DMS53 (cell line): ENCODE measurements at places on chromosomes 16 and 17.
A peak's percentile ranks its signal among the peaks of the same experiment; 100 is the strongest.

DNA sequence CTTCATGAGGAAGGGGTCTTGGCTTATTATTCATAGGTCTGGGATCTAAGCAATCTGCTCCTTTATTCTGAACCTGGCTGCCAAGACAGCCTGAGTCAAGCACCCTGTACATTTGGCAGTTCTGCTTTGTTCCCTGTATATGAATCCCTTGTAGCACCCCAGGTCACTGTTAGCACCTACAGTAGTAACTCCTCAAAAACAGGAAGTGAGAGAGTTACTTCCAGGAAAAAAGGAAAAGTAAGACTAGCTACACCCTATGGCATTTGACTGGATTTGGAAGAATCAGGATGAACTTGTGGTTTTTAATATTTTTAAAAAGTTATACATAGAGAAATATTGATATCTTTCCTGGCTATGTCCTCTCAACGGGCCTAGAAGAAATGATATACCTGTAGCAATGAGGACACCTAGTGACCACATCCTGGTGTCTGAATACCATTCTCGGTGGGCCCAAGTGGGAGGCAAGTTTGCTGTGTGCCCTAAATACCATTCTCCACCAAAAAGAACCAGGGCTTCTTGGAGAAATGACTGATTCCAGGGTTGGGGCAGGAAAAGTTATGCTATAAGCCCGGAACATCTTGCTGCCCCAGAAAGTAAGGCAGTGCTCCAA is 9.9 kb downstream of the ANKRD40 start:
- DNase-seq: peak; percentile 58

- no peak for DNase-seq
These were observed 222.5 kb downstream of the PRKCA start for GRCh38 chr17:66524877-66525276.

- DNase-seq: no peak
These were observed 21.1 kb downstream of the SMYD4 start for GRCh38 chr17:1808644-1809043.

- no peak for DNase-seq
These were observed 20.0 kb downstream of the MXRA7 start for GRCh38 chr17:76690596-76691280.

- no peak for DNase-seq
These were observed 200.1 kb upstream of the GSE1 start for GRCh38 chr16:85412911-85413520.

DNA sequence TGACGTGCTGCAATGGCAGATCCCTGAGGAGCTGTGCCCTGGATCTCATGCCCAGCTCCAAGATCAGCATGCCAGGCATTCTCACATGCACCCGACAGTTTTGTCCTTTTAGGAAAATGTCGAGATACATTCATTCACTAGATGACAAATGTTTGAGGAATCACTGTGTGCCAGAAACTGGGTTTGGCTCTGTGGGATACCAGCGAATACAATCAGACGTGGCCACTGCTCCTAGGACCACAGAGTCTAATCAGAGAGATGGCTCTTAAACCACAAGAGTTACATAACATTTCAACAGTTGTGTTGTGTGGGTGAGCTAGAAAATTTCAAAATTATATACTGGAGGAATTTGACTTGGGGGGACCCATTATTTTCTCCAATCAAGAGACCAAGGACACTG is 579.7 kb downstream of the CDH13 start:
- DNase-seq: no peak

DNA sequence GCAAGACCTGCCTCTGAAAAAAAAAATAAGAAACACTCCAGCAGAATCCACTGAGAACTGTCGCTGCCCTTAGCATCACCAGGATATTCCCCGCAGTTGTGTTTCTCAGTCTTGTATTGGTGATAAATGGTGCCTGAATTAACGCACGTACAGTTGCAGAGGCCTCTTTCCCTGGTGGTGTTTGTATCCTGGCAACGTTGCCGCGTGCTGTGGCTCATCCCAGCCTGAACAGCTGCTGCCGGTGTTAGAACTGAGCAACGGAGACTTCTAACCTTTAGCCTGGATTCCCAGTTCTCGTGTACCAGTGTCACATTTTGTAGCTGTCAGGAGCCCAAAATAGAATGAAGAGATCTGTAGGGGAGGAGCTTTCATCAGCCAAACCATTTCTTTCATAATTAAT is 4.8 kb downstream of the MLYCD start:
- no peak for DNase-seq

- no peak for DNase-seq
These were observed 7.1 kb downstream of the MINK1 start for GRCh38 chr17:4839965-4840892.

GRCh38 chr16:84610376-84610775 is 7.5 kb downstream of the COTL1 start:
- no peak for DNase-seq

DNA sequence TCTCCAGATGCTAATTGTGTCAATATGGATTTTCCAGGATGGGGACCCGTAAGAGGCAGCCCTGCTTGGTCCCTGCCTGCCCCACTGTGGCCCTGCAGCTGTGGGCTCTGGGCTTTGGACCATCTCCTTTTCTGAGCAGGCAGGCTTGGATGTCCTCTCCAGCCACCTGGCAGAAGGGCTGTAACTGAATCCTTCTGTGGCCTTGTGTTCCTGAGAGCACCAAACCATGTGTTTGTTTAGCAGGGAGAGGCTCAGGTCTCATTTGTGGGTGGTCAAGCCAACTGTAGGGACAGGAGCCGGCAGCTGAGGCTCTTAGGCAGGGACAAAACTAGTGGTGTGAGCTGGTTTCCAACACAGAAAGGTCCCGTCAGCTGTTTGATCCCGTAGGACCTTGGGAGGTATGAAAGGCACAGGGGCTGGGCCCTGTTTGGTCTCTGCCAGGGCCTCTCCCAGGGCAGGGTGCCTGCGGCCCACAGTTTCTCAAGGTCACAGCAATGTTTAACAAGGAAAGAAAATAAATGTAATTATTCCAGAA is 18.5 kb downstream of the SEC14L5 start:
- DNase-seq: no peak

GRCh38 chr16:59840169-59840568 is 1106.1 kb upstream of the GOT2 start:
- no peak for DNase-seq

GRCh38 chr16:58883131-58883530 is 149.0 kb upstream of the GOT2 start:
- no peak for DNase-seq

GRCh38 chr16:85180827-85181738 is 68.8 kb upstream of the CIBAR2 start:
- DNase-seq: no peak

DNA sequence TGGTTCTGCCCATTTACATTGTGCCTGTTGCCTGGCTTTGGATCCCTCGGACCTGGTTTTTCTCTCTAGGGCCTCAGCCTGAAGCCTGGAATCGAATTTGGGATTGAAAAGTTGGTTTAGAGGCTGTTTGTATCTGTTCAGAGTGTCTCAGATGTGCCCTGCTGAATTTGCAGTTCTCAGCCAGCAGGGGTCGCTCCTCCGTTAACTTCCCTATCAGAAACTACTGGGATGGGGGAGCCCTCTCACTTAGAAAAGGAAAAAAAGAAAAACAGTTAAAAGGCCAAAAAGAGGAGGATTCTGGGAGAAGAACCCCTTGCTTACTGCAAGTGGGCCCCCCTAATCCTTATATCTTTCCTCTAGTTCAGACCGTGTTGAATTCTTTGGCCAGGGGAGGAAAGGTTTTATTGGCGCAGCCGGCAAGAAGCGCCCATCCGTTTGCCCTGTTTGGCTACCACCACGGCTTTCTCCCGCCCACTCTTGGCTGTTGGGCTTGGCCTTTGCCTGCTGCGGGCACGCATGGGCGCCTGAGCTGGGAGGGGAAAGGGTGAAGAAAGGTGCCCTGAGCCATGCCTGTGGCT is 8.7 kb downstream of the FZD2 start:
- peak; percentile 37 for DNase-seq

DNA sequence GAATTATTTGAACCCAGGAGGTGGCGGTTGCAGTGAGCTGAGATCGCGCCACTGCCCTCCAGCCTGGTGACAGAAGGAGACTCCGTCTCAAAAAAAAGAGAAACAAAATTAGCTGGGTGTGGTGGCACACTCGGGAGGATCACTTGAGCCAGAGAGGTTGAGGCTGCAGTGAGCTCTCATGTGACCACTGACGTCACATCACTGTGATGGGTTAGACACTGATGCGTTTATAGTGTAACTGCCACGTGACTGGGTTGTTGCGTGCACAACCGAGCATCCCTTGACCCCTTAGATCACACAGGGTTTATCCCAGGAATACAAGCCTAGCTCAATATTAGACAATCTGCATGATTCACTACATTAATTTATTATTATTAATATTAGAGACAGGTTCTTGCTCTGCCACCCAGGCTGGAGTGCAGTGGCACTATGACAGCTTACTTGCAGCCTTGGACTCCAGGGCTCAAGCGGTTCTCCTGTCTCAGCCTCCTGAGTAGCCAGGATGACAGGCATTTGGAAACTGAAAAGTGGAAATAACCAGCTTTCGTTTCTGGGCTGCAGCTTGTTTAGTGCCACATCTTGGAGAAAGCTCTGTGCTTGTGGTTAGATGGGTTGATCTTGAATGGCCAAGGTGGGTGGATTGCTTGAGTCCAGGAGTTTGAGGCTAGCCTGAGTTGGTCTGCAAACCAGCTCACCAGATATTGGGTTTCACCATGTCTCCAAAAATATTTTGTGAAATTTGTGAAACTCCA is 26.4 kb upstream of the ABR start:
- no peak for DNase-seq

GRCh38 chr17:74185571-74186185 is 17.8 kb upstream of the RPL38 start:
- no peak for DNase-seq

- no peak for DNase-seq
These were observed 47.2 kb upstream of the ELAC2 start for GRCh38 chr17:13065032-13065431.

DNA sequence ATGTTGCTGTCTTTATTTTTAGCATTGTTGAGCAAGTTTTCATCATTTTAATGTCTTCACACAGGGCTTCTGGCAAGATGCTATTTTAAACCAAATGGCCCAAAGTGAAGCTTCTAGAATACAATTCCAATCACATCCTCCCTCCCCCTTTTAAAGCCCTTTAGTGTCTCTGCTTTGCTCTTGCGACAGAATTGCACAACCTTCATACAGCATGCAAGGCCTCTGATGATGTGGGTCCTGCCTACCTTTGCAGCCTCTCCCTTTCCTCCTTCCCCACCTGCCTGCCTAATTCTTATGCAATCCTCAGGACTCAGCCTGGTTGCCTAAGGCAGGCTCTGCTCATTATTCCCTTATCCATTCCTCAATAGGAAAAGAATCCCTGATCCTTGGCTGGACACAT is 381.7 kb downstream of the SLC39A11 start:
- no peak for DNase-seq

GRCh38 chr17:44543905-44544523 is 13.3 kb upstream of the FZD2 start:
- no peak for DNase-seq

GRCh38 chr17:34133350-34133749 is 121.7 kb upstream of the CCL2 start:
- no peak for DNase-seq

DNA sequence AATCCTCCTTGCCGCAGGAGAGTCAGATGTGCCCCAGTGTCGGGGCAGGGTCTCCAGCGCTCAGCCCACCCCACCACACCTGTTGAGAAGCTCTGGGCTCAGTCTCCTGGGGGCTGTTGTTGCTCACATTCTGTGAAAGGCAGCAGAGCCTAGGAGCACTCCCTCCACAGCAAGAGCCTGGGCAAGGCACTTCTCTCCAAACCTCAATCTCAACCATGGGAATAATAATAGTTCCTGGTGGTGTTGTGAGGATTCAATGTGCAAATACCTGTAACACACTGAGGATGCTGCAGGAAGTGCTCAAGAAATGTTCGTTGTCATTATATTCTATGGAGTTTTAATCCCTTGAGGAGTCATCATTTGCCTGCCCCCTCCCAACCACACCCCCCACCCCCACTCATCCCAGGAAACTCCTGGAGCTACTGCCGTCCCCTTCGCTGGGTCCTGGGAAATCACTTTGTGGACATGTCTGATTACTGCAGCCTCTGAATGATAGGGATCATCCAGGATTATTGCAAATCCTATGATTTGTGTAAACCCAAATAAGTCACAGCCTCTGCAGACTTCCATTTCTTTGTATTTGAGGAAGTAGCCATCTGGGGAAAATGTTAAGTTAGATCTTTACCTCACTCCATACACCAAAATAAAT is 61.5 kb downstream of the CCT6B start:
- no peak for DNase-seq

DNA sequence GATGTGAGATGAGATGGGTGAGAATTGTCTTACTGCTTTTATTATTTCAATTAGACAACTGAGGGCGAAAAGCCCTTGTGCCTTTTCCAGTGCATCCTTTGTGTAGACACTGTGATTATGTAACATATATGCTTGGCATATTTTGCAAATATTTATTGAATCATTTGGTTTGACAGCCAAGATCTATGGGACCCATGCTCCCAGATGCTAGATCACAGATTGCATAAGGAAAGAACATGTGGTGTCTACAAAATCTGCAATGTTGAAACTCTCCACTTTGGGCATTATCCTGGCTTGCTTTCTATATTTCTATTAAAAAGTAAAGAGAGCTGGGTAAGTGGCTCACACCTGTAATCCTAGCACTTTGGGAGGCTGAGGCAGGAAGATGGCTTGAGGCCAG is 4.8 kb upstream of the COG1 start:
- no peak for DNase-seq

GRCh38 chr16:89475144-89475543 is 15.2 kb downstream of the ANKRD11 start:
- no peak for DNase-seq

- no peak for DNase-seq
These were observed 69.5 kb upstream of the NOL11 start for GRCh38 chr17:67648032-67648905.

DNA sequence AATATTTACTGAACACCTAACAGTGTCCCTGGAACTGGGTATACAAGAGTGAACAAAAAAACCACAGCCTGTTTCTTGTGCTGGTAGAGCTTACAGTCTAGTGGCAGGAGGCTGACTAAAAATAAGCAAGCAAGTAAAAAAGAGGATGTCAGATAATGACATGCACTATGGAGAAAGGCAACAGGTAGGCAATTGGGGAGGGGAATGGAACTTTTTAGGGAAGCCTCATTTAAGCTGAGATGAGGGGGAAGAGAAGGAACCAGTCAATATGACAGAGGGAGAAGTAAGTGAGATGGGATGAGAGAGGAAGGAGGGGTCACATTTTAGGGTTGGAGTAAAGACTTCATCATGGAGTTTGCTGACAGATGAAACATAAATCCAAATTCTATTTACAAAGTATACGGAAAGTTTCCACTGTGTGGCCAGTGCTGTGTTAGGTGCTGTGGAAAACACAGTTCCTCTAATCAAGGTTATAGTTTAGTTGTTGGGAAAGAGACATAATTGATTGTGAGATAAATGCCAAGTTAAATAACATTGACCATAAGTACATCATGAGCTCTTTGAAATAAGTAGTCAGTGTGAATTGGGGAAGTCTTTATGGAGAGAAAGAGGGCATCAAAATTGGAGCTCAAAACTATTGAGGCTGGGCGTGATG is 251.4 kb downstream of the FTO start:
- DNase-seq: no peak

GRCh38 chr16:19595043-19595767 is 39.7 kb downstream of the VPS35L start:
- DNase-seq: no peak

- peak; percentile 67 for DNase-seq
These were observed 16.0 kb upstream of the LHX1 start for GRCh38 chr17:36921095-36921851.

GRCh38 chr16:70736465-70737376 is 50.9 kb upstream of the MTSS2 start:
- no peak for DNase-seq
